ENCODE measurements at places on chromosomes 5 and 9.

- DNase-seq: no peak
Observed at GRCh38 chr5:175479125-175479881, 943 bp downstream of the SFXN1 start.

- no peak for DNase-seq
Observed at GRCh38 chr5:132012371-132013005, 1.0 kb upstream of the ACSL6 start.

- no peak for DNase-seq
Observed at GRCh38 chr9:134793288-134794188, 87.1 kb upstream of the FCN2 start.

- no peak for DNase-seq
Observed at GRCh38 chr5:149340920-149341319, 4.4 kb upstream of the GRPEL2 start.

Data from CD4-positive, alpha-beta T cell (primary cell).